ENCODE measurements at places on chromosomes 4 and X.

DNA sequence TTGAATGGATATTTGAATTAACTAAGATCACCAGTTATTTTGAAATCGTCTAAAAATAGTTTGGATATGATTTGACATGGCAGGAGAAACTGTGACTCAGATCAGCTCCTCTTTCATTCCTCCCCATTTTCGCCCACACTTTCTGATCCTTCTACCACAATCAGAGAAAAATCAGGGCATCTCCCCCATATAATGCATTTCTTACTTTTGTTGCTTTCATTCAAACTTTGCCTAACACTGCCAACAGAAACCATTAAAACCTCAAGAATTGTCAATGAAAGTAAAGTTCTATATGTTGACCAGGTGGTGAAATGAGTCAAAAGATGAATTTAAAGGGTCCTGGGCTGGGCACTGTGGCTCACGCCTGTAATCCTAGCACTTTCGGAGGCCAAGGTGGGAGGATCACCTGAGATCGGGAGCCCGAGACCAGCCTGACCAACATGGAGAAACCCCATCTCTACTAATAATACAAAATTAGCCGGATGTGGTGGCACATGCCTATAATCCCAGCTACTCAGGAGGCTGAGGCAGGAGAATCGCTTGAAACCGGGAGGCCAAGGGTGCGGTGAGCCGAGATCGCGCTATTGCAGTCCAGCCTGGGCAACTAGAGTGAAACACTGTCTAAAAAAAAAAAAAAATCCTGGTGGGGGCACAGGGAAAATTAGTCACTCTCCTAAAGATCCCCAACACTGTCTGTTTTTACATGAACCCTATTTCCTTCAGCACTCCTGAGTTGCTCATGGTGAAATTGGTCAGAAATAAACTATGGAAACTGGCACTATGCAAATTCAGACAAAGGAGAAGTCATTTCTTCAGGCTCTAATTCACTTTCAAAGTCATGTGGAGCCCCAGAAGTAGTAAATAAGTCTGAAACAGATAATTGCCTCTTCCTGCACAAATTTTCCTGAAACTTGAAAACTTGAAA is 122.8 kb upstream of the NOCT start:
- no peak for DNase-seq

- DNase-seq: no peak
These were observed 434.8 kb upstream of the IGFBP7 start for GRCh38 chr4:57544811-57545654.

- no peak for DNase-seq
These were observed 130.3 kb downstream of the DIPK2B start for GRCh38 chrX:45070116-45071007.

DNA sequence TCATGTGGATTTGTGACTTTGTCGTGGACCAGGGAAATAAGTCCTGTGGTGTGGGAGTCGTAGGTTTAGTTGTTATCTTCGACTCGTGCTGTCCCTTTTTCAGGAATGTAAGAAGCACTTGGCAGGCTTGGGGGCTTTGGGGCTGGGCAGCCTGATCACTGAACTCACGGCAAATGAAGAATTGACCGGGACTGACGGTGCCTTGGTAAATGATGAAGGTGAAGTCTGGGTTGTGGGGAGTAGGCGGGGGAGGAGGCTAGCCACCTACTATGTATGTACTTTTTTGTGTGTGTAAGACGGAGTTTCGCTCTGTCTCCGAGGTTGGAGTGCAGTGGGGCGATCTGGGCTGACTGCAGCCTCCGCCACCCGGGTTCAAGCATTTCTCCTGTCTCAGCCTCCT is 1.2 kb downstream of the TAF1 start:
- no peak for DNase-seq

DNA sequence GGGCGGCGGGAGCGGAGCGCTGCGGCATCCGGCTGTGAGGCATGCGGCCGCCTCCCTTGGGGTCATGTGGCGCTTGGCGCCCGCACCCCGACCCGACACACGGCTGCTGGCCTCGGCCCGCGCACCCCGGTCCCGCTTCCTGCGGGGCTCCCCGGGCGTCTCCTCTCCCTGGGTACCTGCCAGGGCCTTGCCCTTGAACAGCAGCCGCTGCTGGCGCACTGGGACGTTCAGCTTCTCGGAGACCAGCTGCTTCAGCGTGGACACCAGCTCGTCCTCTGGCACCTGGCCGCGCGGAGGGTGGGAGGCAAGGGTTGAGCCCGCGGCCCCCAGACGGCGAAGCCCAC is 391 bp downstream of the UBL4A start:
- peak; percentile 16 for DNase-seq

- DNase-seq: no peak
These were observed 120.0 kb upstream of the SORBS2 start for GRCh38 chr4:185931986-185932385.

DNA sequence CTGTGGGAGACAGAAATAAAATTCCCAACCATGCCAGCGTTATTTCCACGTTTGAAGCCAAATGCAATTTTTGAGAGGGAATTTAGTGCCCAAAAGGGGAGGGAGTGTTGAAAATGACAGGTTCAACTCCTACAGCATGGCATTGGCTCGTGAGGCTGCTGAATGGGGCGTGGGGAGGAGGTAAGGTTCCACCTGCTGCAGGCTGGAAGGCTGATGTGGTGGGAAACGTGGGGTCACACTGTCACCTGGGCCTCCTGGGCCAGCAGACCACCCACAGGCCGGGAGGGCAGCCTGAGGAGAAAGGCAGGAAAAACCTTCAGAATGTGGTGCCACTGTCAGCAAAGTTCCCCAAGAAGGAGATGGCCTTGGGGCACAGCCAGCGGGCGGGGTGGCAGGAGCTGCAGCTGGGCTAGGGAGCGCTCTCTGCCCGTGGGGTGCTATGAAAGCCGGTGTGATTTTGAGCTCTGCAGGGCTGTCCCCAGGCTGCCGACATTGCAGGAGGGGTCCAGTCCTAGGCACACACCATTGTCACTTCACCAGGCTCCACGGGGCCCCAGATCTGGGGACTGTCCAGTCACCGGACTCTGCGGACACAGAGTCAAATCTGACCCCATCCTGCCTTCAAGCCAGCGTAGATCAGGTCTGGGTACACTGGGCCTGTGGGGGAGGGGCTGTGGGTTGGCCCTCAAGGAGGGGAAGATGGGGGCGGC is 19.6 kb downstream of the MSANTD1 start:
- no peak for DNase-seq

GRCh38 chrX:20372533-20372932 is 105.8 kb upstream of the RPS6KA3 start:
- DNase-seq: no peak

DNA sequence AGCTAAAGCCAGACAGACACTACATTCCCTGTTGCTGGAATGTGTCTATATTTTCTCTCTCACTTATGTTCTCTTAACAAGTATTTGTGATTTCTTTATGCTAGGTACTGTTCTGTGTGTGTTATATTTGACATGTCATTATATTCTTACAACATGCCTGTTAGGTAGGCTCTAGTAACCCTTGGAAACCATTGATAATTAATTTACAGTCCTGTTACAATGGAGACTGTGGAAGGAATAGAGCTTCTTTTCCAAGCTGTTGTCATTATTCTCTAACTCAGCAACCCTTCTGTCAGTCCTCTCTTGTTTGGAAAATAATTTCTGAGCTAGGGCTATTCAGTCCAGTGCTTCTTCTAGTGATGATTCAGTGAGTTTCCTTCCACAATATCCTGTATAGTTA is 419.1 kb upstream of the BOD1L1 start:
- DNase-seq: no peak

GRCh38 chr4:121421594-121421993 is 40.8 kb upstream of the QRFPR start:
- DNase-seq: no peak

GRCh38 chr4:182880387-182881356 is 36.5 kb downstream of the DCTD start:
- DNase-seq: no peak

DNA sequence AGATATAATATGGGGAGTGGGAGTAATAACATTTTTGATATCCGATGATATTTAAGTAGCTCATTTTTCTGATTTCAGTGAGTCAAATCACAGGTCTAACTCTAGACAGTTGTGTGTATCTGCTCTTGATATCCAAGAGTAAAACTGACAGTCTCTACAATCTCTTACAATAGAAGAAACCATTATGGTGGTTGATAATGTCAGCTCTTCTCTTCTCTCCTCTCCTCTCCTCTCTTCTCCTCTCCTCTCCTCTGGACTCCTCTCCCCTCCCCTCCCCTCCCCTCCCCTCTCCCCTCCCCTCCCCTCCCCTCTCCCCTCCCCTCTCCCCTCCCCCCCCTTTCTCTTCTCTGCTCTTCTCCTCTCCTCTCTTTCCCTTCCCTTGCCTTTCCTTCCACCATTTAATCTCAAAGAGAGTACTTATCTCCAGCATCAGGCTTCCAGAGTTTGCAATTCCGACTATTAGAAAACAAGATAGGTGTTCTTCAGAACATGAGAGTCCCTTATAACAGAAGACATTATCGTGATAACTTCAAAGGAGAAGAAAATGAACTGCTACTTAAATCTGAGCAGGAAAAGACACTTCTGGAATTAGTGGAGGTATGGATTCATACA is 6.2 kb downstream of the TDO2 start:
- no peak for DNase-seq

DNA sequence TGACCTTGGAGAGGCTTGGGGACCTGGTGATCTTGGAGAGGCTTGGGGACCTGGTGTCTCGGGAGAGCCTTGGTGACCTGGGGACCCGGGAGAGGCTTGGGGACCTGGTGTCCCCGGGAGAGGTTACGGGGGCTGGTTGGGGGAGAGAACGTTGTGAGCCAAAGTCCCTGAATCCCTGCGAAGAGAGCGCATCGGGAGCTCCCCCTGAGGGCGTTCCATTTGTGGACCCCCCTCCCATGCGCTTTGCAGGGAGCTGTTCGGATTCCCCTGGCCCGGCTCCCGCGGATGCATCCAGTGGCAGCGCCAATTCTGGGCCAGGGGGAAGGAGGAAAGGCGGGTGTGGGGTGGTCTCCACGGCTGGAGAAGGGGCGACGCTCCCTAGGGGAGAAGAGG is 13.3 kb downstream of the SHOX start:
- DNase-seq: no peak

DNA sequence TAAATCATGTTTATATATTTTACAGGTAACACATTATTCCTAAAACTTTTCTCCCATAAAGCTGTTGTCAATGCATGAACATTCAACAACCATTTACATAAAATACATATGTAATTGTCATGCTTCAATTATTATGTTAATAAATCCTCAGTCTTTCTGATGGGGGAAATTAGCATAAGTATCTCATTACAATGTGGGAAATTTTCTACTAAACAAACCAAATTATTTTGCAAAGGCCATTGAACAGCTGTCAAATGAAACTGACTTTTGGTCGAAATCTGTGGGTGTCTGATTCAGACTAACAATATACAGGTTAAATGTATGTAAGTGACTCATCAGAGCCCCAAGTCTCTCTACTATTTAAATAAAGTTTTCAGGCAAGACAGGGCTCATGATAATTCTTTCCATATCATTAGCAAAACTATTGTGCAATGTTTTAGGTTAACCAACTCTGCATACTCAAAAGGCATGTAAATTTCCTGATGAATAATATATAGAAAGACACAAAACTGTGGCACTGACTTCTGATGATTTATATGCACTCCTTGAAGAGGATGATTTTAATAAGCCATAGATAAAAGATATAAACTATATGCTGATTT is 795.3 kb upstream of the AADAT start:
- no peak for DNase-seq

GRCh38 chr4:138164208-138164607 is 77.9 kb downstream of the SLC7A11 start:
- no peak for DNase-seq

DNA sequence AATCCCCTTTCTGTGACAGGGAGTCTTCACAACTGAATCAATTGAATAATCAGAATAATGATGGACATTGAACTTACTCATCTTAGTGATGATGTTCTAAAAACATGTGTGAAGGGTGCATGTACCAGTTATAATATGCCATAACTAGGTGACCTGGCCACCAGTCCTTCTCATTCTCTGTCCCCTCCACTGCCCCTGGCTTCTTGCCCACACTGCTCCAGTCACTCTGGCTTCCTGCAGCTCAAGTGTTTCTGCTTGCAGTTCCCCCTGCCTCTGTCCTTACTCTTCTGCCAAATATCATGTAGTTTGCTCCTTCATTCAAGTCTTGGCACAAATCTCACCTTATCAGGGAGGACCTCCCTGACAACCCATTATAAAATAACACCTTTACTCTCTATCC is 168.1 kb upstream of the SLC7A11 start:
- DNase-seq: no peak

DNA sequence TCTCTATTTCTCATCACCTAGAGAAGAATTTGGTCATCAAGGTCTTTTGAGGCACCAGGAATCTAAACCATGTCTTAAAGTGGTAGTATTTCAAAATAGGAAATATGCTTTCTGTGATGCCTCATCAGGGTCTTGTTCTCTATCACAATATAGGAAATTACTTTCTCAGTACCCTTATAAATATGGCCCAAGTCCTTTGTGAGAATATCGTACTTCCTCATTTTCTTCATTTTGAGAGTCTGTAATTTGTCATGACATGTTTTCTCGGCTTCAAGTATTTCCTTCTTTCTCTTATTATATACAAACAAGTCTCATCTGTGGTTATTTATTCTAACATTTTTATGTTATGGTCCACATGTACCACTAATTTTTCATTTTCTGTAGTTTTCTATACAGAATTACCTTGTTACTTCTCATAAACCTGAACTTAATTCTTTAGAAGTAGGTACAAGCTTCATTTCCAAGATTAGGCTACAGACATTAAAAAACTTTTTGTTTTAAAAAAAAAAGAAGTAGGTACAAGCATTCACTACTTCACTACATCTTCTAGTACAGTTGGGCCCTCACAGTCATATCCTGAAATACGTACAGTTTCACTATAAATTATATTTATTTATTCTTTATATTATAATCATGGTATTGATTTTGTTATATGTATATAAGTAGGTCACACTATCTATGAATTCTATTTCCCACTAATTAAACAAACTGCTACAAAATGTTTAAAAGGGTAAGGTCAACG is 54.4 kb downstream of the KLHL13 start:
- DNase-seq: no peak

DNA sequence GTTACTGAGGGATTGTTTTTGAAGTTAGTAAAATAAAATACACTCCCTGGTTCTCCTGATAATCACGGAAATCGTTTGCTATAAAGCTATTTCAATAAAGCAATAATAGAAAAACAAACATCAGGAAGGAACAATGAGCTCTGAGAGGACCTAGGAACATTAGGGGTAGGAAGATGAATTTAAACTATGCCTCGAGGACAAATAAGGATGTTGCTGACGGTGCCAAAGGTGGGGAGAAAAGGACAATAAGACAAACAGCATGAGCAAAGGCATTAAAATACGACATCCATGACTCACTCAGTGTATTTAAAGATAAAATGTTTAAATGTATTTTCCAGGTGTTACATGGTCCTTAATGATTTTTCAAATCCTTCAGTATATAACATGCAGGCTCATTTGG is 110.3 kb downstream of the MTNR1A start:
- DNase-seq: no peak
